ENCODE measurements at places on chromosomes 16 and 17.

DNA sequence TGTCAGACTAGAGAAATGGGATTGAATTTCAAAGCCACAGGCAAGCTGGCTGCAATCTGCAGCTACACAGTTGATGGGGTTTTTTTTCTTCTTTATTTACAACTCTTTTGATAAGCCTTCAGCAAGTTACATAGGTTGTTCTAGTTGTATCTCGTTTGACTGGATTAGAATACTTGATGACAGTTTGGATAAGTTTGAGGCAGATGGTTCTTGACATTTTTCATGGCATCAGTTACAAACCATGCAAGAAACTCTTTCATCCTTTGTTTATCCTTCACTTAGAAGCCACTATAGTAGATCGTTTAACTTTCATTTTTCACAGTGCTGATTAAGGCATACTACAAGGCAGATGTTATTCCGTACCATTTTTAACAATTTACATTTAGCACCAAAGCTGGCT is 238.9 kb downstream of the TOX3 start:
- DNase-seq: peak; percentile 38

- no peak for DNase-seq
Measured at GRCh38 chr16:65975049-65975708, 391.3 kb upstream of the CDH5 start.

GRCh38 chr17:41537614-41537954 is 9.5 kb upstream of the KRT19 start:
- no peak for DNase-seq

DNA sequence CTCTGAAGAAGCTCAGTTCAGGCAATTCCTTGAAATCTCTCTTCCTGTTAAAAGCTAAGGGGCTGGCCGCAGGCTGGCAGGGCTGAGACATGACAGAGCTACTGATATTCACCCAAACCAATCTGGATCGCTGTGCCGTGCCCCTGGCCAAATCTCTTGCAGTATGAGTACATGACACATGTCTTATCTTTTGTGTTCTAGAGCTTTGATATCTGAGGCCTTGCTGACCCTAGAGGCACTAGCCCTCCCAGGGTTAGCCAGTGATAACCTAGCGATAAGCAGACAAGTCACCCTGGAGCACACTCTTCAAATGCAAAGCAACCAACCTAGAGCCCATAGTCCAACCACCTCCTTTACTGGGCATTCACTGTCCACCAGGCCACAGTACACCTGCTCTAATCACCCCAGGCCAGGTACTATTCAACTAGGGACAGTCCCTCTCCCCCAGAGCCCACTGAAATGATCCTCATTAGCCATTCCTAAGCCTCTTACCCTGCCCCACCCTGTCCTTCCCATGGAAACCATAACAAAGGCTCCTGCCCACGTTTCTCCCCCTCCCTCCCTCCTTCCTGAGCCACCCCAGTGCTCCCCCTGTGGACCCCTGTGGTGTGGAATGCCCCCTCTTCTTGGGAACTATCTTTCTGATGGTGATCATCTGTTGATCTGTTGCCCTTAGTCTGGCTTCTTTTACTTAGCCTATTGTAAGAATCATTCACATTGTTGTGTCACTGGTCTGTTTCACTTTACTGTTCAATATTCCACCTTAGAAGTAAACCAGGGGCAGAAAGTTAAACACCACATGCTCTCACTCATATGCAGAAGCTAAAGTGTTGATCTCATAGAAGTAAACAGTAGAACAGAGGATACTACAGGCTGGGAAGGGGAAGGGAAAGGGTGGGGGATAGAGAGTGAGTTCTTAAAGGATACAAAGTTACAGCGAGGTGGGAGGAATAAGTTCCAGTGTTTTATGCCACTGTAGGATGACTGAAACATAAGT is 52.5 kb downstream of the TEKT5 start:
- DNase-seq: no peak

- DNase-seq: no peak
Measured at GRCh38 chr16:14283786-14284185, 212.7 kb downstream of the MRTFB start.

DNA sequence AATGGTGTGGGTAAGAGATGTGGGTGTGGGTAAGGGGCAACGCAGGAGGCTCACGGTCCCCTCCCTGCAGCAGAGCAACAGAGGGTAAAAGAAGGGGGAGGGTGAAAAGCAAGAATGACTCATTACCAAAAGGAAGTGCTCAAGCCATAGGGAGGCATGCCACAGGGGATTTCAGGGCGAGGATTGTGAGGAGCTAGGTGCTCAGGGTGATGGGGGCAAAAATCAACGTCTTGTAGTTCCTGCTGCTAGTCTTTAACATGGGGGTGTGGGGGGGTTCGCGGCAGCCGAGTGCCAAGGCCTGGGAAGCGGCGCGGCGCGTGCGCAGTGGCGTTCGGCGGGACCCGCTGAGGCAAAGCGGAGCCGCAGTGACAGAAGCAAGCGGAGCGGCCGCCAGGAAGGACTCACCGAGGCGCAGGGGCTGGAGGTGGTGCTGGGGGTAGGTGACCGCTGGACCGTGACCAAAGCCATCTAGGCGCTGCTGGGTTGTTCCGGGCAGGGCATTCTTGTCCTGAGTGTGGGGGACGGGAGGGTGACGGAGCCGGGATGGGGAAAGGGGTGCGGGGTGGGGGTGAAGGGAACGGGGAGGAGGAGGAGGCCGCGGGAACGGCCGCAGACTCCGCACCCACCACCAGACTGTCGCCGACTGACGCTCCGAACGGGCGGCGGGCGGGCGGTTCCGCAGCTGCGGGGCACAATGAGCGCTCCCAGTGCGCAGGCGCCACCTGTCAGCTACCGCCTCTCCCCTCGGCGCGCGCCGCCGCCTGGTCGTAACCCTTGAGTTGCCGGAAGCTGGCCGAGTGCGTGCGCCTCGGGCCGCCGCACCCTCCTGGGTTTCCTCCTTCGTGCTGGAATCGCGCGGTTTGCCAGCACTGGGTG is at the start of gene SSH2:
Gene SSH2 (minus strand): TSS at position 696 of the 876 bp plus-strand sequence. CDS start 228 bp downstream, at position 468.
- peak; percentile 72 for DNase-seq

- no peak for DNase-seq
Measured at GRCh38 chr16:21088646-21089538, 61.8 kb downstream of the DNAH3 start.

DNA sequence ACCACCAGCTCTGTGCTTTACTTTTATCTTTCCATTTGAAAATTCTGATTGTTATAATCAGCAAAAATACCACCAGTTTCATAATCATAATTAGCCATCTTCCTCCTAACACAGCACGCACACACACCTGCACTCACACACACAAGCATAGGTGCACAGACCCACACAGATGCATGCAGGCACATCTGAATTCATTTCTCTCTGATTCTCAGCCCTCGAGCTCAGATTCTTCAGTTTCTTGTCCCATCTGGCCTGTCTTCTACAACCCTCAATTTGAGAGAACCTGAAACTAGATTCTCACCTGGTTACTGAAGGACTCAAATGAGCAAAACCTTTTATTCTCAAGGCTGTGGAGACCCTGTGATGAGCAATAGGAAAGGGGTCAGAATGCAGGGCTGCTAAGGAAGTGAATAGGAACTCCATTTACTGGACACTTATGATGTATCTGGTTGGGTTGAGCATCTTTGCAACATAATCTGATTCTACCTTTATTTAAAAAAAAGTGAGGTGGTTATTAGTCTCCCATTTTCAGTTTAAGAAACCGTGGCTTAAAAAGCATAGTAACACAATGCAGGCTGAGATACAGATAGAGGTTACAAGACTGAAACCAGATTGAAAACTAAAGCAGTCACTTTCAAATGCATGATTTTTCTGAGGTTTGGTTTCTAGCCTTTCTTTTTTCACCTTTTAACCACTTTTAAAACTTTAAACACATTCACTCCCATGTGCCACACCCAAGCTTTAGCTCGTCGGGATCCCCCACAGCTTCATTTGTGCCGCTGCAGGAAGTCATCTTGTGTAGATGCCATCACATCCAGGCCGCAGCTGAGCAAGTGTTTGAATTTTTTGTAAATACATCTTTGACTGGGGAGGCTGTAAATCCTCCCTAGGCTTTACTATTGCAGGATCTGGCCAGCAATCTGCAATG is 9.4 kb downstream of the KRT33A start:
- no peak for DNase-seq

Measured in spinal cord (tissue), 10 donors.